ENCODE measurements at places on chromosomes 2 and 18.

DNA sequence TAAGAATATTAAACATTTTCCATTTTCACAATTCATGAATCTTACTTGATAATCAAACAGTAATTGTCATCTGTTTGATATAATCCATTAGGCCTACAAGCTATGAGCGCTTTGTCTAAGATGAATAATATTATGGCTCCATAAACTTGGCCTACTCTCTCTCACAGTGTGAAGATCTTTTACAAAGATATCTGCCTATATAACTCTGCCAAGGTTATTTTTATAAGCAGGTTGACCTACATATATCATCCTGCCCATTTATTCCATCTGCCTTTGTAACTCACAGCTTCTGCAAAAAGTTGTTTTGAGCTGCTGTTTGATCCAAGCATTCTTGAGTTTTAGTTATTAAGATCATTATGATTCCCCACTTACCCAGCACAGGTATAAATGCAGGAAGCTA lies 158.3 kb downstream of the PDE11A start:
- no peak for DNase-seq

- DNase-seq, result peak; percentile 77
These were observed 1.9 kb upstream of the CFAP53 start for GRCh38 chr18:50268022-50268747.

- DNase-seq, result no peak
These were observed 79.1 kb downstream of the DYM start for GRCh38 chr18:49381267-49381845.

GRCh38 chr18:24791751-24792545 lies 331.5 kb downstream of the HRH4 start:
- DNase-seq, result no peak

DNA sequence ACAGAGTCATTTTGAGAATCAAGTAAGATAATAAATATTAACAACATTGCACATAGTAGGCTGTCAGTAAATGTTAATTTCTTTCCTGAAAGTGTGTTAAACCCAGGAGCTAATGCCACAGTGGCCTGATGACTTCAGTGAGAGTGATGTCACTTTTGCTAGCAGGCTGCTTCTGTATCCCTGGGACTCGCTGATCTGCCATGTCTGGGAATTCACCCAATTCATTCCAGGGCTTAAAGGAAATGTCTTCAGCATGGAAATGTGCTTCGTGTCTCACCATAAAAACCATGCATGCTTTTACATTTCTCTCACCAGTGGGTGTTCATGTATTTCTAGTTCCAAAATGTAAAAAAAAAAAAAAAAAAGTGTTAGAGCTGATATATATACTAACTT lies 56.8 kb upstream of the MAPRE3 start:
- peak; percentile 5 for DNase-seq

GRCh38 chr2:156778916-156779315 lies 342.7 kb downstream of the GPD2 start:
- DNase-seq, result no peak

DNA sequence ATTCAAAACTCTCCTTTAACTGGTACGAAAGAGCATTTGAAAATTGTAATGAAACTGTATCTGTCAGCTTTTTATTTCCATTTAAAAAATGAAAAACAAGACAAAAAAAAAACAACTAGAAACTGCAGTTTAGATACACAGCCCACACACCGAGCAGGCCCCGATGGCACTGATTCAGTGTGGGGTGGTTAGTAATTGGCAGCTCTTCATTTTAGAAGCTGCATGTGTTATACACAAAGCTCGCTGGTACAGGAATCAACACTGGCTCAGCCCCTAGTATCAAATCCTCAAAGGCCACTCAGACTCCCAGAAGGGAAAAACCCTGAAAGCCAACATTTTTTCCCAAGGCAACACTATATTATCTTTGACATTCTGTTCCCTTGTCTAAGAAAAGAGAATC lies 30.5 kb upstream of the RMDN2 start:
- DNase-seq, result no peak

DNA sequence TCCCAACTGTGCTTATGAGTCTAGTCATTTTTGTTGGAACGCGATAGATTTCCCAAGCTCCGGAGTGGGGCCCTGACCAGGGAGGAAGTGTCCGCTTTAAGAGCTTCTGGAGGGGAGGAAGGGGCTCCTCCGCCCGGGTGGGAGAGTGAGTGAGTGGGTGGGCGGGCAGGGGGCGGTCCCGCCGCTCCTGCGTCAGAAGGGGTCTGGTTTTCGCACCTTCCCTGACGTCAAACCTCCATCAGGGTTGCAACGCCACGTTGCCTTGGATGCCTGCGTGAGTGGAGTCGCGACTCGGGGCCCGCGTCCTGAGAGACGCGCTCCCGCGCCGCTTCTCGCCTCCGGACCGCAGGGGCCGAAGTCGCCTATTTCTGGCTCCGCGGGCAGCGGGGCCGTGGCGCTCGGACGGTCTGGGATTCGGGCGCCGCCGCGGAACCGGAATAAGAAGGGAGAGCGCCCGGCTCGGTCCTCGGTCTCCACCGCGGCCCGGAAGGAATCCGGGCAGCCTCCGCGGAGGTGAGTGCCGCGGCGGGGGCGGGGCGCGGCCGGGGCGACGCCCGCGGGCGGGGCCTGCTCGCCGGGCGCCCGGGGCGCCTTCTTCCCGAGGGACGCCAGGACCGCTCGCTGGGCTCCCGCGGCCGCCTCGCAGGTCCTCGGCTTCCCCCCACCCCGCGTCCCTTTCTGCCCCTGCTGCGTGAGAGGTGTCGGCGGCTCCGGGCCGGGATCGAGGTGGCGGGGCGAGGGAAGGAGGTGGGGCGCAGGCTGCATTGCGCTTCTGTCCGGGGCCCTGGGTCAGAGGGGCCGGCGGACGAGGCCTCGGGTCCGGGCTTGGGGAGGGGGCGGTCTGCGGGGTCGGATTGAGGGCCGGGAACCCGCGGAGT lies at the start of gene ZDBF2:
TSS of gene ZDBF2 (plus strand) at position 230 of the 878 bp plus-strand sequence. CDS start 7,187 bp downstream, outside the sequence.
- peak; percentile 48 for DNase-seq

- DNase-seq, result peak; percentile 9
These were observed 704.0 kb downstream of the RNF144A start for GRCh38 chr2:7621018-7621814.

GRCh38 chr2:221554769-221555493 lies 17.2 kb downstream of the EPHA4 start:
- DNase-seq, result peak; percentile 6
